ENCODE measurements at places on chromosomes 7 and 10. TPM values are rescaled to one million over a fixed set of nuclear protein-coding genes. Genes with fewer than 3 reads are reported as not detected.

Gene BLNK
- not detected for total RNA-seq

Gene KIN
- 27.5 TPM for total RNA-seq

Gene GPR15LG
- total RNA-seq: not detected

Gene VGF
- 0.59 TPM for total RNA-seq
